Esophagus squamous epithelium (tissue), 5 donors: ENCODE measurements at places on chromosomes 16 and 17. TPM values are rescaled to one million over a fixed set of nuclear protein-coding genes. Genes with fewer than 3 reads are reported as not detected.

Gene MPV17L
- total RNA-seq: 10.8 TPM

Gene PIRT
- not detected for total RNA-seq

Gene SLC12A3
- not detected for total RNA-seq

DNA sequence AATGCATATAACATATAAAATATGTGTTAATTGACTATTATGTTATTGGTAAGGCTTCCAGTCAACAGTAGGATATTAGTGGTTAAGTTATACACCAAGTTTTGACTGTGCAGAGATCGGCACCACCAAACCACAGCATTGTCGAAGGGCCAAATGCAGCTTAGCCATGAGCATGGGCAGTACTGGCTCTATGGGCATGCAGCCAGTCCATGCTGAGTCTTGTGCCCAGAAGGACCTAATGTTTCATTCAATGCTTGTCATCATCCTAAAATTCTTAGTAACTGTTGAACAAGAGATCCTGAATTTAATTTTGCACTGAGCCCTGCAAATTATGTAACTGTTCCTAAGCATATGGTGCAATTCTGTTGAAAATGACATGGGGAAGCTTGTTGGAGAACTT lies 233.4 kb upstream of the HS3ST3A1 start:
- no peak for DNase-seq

- DNase-seq: no peak
Observed at GRCh38 chr16:80459966-80460365, 80.8 kb upstream of the DYNLRB2 start.
